ENCODE measurements at places on chromosomes 12 and 14. TPM values are rescaled to one million over a fixed set of nuclear protein-coding genes. Genes with fewer than 3 reads are reported as not detected.

MIPOL1 gene
- total RNA-seq: 5.9 TPM

ACOT2 gene
- total RNA-seq: 30.2 TPM

POTEG gene
- total RNA-seq: not detected

OVCH1 gene
- total RNA-seq: under 0.01 TPM

OR4E2 gene
- not detected for total RNA-seq

EFS gene
- 4.6 TPM for total RNA-seq

NFE2 gene
- not detected for total RNA-seq

ZC2HC1C gene
- 0.96 TPM for total RNA-seq

MOK gene
- total RNA-seq: 15.2 TPM

P2RX2 gene
- not detected for total RNA-seq

LRP6 gene
- 40.5 TPM for total RNA-seq

A2M gene
- 11.8 TPM for total RNA-seq

INHBC gene
- total RNA-seq: not detected

Data from regular cardiac myocyte (primary cell).